ENCODE measurements at places on chromosomes 5 and 9.

DNA sequence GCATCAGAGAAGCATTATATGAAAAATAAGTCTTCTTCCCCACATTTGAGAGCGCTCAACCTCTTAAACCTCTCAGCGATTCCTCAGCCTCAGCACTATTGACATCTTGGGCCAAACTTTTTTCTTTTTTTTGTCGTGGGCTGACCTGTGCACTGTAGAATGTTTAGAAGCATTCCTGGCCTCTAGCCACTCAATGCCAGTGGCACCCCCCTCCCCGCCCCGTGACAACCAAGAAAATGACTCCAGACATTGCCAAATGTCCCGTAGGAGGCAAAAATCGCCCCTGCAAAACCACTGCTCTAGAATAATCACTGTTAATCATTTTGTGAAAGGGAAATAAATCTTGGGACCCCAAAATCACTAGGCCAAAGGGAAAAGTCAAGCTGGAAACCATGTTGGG is 129.1 kb upstream of the BOD1 start:
- DNase-seq: no peak

GRCh38 chr9:72581694-72582093 is 60.3 kb downstream of the TMC1 start:
- no peak for DNase-seq

- DNase-seq: no peak
These were observed 56.9 kb downstream of the MVB12B start for GRCh38 chr9:126383406-126384046.

- DNase-seq: no peak
These were observed 4.8 kb downstream of the GM2A start for GRCh38 chr5:151257731-151258181.

- DNase-seq: no peak
These were observed 15.7 kb upstream of the FST start for GRCh38 chr5:53464722-53465121.

DNA sequence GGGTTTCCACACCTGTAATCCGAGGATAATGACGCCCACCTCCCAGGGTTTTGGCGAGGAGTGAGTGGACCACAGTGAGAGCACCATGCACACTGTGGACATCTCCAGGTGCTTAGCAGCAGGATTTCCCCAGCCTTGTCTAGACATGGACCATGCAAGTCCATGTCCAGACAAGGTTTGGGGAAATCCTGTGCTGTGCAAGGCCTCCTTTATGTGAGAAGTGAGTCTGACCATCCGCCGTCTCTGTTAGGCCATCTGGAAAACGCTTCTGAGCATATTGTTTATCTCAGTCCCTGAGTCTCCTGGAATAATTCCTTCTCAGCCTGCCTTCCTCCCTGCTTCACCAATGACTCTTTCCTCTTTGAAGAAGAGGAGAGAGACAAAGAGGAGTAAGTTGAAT is 26.2 kb upstream of the TNFAIP8 start:
- no peak for DNase-seq

DNA sequence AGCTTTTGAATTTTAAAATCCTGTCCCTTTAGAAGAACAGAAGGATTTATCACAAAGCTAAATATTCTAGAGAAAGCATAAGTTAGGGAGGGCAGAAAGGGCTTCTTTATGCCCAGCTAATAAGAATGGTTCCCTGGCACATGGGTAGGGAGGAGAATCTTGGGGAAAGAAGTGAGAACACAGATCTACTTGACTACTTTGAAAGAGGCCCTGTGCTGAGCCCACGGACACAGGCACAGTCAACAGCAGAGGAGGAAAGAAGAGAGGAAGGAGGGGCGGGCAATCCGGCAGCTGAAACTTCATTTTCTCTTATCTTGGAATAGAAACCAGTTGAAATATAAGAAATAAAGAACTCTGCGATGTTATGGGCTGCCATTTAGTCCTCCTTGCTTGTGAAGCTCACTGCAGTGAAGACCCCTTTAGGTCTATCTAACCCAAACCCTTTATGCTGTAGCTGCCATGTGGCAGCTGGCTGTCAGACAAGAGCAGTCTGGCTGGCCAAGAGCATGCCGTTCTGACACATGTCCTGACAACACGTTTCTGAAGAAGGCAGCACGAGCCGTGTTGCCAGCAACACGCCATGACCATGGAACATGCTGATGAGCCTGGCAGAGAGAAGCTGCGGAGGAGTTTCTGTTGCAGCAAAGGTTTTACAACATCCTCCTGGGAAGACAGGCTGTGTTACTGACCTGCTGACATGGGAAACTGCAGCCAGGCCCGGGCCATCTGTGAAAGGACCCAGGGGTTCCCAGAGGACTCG is 34.2 kb downstream of the ABLIM3 start:
- no peak for DNase-seq

- DNase-seq: peak; percentile 74
These were observed 74.5 kb upstream of the BARHL1 start for GRCh38 chr9:132507670-132508469.

DNA sequence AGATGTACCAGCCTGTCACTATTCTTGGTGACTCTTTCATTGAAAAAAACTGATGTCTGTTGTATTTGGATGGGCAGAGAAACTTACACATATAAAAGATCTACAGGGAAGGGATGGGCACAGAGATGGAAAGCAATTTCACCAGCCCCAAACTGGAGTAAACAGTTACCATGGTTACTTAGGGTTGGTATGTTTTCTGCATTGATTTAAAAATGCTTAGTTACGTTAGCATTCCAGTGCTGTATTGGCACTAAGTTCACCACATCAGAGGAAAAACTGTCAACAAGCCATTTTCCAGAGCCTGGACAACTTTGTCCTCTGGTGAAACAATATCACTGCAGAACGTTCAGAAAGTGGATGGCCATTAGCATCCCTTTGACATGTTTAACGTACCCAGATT is 28.0 kb downstream of the MARCHF3 start:
- DNase-seq: no peak

- DNase-seq: no peak
These were observed 70.4 kb upstream of the TBCA start for GRCh38 chr5:77846422-77847128.

GRCh38 chr5:149795360-149795759 is 65.2 kb downstream of the PPARGC1B start:
- DNase-seq: peak; percentile 59

DNA sequence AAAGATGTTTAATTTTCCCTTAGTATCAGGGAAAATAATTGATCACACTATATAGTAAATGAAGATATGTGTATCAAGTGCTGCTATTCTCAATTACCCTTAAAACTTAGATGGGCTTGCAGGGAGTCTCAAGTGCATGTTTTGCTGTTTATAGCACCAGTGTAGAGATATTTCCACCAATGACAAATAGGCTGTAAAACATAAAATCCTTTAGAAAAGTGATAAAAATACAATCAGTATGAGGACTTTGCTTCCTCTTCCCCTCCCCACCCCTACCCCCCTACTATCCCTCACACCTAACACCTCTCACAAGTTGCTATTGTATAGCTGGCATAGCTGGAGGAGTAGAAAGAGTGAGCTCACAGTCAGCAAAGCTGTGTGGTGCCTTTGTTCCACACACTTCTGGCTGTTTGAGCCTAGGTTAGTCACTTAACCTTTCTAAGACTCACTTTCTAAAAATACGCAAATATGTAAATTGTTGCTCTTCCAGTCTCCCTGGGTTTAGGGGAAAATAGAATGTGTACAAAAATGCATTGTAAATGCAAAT is 93.1 kb downstream of the PDE4D start:
- no peak for DNase-seq
